ENCODE measurements at places on chromosomes 1 and 21.

DNA sequence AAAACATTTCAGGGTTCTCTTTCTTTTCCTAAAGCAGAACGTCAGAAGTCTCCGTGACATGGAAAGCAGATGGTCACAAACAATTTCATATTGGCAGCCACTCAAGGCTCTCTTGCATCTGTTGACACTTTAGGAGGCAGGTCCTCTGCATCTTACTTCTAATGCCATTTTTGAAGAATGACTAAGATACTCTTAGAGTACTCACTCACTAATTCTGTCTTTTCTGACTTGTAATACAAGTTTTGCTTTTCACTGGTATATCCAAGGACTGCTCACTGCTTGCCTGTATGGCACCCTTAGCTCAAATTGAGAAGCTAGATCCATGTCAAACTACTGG is 68.3 kb downstream of the PRRX1 start:
- DNase-seq: no peak

DNA sequence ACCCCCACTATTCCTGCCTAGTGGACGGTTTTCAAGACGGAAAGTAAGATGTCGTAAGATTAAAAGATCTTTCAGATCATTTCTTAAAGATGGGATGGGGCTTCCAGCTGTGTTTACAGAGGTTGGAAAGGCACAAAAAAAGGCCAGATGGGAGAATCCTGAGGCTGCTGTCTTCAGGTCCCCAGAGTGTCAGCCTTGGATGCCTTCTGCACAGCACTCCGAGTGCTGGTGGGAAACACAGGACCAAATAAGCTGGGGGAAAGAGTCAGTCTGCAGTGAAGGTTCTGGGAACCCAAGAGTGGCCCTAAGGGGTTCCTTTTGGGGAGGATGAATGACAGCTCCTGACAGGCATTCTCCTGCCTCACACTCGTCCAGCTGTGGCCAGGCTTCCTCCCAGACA is 96.5 kb downstream of the COLGALT2 start:
- no peak for DNase-seq

GRCh38 chr21:33403128-33403785 is at the start of gene IFNGR2:
Gene IFNGR2 (plus strand): TSS chr21:33403413. CDS start chr21:33403544, 131 bp downstream.
- DNase-seq: peak; percentile 66

GRCh38 chr1:90726986-90727480 is 9.9 kb upstream of the BARHL2 start:
- DNase-seq: no peak

DNA sequence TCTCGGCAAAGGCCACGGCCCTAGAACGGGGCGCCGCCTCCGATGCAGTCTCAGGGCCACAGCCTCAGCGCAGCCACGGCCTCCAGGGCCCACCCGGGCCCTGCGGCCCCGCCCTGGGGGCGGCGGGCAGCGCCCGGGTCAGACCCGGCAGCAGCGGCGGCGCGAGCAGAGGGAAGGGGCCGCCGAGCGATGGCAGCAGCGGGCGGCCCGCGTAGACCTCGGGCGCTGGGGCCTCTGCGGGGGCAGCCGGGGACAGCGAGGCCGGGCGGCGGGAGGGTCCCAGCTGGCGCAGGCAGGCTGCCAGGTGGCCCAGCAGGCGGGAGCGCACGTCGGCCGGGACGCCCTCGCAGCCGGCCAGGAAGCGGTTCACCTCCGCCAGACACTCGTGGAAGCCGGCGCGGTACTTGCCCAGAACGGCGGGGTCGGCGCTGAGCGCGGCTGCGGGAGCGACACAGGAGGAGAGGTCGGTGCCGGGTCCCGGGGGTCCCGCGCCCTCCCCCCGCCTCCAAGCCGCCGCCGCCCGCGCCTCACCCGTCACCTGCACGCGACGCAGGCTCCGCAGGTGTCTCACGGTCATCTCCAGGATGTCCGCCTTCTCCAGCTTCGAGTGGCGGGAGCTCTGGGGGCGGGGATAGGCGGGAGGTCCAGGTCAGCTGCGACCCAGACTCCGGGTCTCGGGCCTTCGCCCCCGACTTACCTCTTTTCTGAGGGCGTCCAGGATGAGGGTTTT is 737 bp downstream of the HES4 start:
- no peak for DNase-seq

GRCh38 chr1:108646648-108647269 is 14.1 kb downstream of the HENMT1 start:
- no peak for DNase-seq

- no peak for DNase-seq
Measured at GRCh38 chr1:153760440-153760839, 14.8 kb upstream of the SLC27A3 start.

DNA sequence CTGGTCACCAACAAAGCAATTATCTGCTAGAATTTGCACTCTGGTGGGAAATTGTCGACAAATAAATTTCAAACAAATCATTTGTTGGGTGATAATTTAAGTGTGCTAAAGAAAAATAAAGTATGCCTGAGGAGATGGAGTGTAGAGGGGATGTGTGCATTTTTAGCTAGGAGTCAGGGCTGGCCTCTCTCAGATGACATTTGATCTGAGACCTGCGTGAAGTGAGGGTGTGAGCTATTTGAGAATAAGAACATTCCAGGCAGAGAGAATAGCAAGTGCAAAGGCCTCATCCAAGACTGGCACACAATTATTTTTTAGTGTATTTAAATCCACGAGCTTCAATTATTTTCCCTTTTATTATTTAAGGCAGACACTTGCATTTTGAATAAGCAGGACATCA is 19.7 kb upstream of the S1PR1 start:
- DNase-seq: no peak

DNA sequence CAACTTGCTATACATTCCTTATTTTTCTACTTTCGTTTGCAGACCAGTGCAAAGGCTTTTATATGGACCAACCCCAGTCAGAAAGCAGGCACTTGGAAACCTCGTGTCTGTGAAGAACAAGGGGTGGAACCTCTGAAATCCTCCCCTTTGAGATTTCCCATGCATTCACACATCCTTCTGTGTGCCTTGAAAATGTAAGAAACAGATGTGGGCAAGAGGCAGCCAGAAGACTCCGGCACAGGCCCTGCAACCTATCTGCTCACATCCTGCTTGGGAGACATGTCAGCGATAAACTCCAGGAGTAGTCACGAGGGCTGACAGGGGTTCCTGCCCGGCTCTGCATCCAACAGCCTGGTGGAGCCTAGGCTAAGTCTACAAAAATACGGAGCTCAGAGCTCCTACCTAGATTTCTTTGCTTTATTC is 42.5 kb downstream of the ETS2 start:
- no peak for DNase-seq

GRCh38 chr1:191452586-191452985 is 705.7 kb upstream of the RGS18 start:
- DNase-seq: no peak

DNA sequence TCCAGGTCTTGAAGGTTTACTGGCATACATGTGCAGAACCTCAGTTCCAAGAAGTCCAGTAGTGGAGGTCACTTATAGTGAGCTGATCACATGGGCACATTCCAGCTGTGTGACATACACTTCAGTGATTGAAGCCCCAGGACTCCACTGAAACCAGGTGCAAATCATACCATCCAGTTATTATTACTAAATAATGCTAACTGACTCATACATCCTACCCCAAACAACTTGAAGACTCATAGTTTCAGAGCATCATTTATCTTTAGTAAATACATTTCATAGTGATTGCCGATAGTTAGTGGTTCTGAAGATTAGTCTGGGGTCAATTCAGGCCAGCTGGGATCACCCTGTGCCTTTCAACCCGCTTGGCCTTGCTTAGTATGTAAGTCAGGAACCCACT is 137.9 kb upstream of the UBE2U start:
- DNase-seq: no peak

DNA sequence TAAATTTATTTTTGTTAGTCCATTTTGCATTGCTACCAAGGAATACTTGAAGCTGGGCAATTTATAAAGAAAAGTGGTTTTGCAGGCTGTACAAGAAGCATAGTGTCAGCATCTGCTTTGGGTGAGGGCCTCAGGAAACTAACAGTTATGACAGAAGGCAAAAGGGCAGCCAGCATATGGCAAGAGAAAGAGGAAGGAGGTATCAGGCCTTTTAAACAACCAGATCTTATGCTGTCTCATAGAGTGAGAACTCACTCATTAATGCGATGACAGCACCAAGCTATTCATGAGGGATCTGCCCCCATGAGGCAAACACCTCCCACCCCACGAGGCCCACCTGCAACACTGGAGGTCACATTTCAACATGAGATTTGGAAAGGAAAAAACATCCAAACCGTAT is 898.4 kb downstream of the KCNT2 start:
- no peak for DNase-seq

GRCh38 chr1:151158751-151159251 is 2.4 kb downstream of the TNFAIP8L2 start:
- DNase-seq: no peak

- DNase-seq: no peak
Measured at GRCh38 chr1:99710994-99711393, 55.4 kb downstream of the FRRS1 start.

GRCh38 chr1:235881930-235882700 is 15.4 kb upstream of the LYST start:
- DNase-seq: no peak

- DNase-seq: no peak
Measured at GRCh38 chr1:243791586-243792267, 58.3 kb downstream of the AKT3 start.

- DNase-seq: no peak
Measured at GRCh38 chr1:167631936-167632614, 2.0 kb downstream of the RCSD1 start.

DNA sequence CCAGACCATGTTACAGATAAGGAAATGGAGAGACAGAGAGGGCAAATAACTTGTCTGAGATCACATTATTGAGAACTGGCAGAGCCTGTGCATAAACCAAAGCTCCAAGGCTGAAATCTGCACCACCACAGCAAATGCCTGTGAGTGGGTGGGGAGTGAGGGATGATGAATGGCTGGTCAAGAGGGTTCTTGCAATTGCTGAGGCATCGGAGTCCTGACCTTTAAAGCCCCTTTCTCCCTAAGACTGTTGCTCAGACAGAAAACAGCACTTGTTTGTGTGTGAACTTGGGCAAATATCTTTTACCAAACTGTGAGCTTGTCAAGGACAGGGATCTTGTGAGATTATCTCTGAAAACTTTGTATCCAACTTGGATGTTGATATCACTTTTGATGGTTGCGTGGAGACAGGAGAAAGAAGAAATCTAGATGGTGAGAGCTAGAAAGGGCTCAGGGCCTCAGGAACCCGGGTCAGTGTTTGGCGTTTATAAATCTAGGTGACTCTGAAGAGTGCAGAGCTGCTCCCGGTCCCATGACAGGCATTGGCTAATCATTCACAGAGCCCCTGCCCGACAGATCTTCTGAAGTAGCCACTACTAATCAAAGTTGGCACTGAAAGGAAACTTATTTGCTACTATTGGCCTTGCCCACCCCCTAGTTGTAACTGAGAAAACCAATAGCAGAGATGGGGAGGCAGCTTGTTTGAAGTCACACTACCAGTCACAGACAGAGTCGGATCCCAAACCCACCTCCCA is 122.3 kb downstream of the FOXD2 start:
- no peak for DNase-seq

DNA sequence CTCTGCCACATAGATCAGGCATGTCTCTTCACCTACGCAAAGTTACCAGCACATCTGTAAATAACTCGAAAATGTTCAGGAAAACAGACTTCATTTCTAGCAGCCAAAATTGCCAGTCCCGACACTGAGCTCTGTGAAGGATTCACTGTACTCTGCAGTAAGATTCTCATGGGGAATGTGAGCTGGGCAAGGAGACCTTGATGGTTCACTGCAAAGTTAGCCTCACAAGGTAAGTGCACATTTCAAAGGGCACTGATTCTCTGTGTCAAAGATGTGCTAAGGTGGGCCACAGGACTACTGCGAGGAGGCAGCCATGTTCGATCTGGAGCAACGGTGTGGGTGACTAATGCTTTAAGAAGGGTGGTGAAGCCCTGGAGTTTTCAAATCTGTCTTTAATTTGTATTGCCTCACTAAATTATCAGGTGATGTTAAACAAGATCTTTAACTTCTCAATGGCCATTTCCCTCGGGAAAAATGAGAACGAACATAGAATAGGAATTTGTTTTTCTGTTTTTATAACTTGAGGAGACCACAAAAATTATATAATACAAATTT is 25.2 kb downstream of the STPG1 start:
- no peak for DNase-seq

GRCh38 chr21:36134803-36135390 is at the start of gene CBR3:
Gene CBR3 (plus strand): TSS chr21:36135079. CDS start chr21:36135193, 114 bp downstream.
- DNase-seq: peak; percentile 40

All from GM12892 (cell line).